ENCODE measurements at places on chromosomes 7 and 10.
A peak's percentile ranks its signal among the peaks of the same experiment; 100 is the strongest.

GRCh38 chr10:22156750-22157149, 61.1 kb downstream of the EBLN1 start:
- no peak for DNase-seq

- DNase-seq = no peak
Measured at GRCh38 chr7:27215356-27215755, 15.5 kb upstream of the HOXA13 start.

DNA sequence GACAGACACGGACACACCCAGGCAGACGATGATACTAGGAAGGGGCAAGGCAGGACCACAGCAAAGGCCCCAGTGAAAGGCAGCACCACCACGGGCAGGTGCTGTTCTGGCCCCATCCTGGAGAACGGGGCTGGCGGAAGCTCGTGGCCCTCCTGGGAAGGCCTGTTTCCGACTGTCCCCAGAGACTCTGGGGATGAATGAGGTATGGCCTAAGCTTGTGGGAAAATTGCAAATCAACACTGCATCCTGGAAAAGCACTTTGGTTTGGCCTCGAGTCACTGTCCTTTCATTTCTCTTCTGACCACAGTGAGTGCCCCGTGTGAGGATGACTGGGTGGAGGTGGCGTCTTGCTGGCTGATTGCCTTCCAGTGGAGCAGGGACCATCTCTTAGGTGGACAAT, 81.6 kb upstream of the ANLN start:
- no peak for DNase-seq

- DNase-seq = no peak
Measured at GRCh38 chr7:2289111-2289586, 25.1 kb downstream of the SNX8 start.

DNA sequence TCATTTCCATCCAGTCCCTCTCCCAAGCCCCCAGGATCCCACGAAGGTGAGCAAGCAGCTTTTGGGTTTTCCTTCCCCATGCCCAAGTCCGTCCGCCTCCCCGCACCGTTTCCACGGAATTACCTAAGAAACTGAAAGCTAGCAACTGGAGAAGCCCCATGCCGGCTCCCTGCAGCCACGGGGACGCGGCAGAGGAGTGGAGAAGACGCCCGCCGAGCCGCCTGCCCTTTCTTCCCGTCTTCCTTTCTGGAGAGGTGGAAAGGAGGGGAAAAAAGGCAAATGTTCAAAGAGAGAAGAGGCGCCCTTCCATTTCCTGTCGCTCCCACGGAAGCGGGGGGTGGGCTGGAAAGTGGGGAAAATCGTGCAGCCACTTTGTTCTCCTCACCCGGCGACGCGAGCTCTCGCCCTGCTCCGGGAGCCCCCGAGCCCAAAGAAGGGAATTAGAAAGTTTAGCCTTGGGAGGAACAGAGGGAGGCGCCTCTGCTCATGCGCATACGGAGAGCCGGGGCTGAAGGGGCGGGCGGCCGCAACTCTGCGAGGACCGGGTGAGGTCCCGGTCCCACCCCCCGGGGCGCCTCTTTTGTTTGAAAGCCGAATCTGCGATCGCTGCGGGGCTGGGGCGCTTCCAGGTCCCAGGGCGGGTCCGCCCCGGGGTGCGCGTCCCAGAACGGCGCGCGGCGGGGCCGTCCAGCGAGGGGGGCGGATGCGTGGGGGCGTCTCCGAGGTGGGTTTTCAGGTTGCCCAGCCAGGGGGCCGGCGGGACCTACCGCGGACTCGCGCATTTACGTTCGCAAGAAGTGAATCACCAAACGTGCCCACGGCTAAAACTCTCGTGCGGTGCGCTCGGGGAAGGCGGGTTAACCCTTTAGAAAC, at the start of gene LAMB1:
LAMB1 (minus strand) TSS at position 436 of the 873 bp plus-strand sequence; CDS start at position 160, 276 bp downstream.
- peak; percentile 87 for DNase-seq

DNA sequence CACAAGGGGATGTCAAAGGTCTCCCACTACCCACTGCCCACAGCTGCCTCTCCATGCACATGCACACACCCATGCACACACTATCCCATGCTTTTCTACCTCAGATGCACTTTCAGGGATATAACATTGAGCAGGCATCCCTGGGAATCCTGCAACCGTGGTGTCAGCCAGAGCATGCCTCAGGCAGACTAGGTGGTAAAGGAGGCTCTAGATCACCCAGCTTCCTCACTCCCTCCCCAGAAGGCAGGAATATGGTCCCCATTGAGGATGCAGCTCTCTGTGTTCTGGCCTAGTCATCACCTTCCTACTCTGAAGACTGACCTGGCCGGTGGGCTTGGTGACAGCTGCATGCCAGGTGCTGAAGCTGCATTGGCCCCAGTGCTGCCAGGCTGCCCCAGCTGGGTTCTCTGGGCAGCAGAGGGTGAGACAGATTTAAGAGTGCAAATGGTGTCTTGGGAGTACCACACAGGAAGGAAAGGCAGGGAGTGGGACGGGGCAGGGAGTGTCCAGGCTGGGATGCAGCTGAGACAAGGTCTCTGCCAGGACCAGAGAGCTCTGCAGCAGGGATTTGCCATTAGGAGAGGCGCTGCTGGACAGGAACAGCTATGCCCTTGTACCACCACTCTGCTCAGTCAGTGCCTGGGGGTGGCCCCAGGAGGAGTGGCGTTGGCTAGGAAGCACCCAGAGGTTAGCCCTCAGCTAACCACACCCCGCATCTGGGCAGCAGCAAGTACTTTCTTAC, 53.4 kb upstream of the GDF10 start:
- DNase-seq = no peak

- no peak for DNase-seq
Measured at GRCh38 chr7:46170792-46171191, 249.7 kb upstream of the IGFBP3 start.

GRCh38 chr7:49791088-49791741, 17.8 kb downstream of the VWC2 start:
- peak; percentile 84 for DNase-seq
